Aorta (tissue), 5 donors: ENCODE measurements at places on chromosomes 3 and 15. TPM values are rescaled to one million over a fixed set of nuclear protein-coding genes. Genes with fewer than 3 reads are reported as not detected.

DNA sequence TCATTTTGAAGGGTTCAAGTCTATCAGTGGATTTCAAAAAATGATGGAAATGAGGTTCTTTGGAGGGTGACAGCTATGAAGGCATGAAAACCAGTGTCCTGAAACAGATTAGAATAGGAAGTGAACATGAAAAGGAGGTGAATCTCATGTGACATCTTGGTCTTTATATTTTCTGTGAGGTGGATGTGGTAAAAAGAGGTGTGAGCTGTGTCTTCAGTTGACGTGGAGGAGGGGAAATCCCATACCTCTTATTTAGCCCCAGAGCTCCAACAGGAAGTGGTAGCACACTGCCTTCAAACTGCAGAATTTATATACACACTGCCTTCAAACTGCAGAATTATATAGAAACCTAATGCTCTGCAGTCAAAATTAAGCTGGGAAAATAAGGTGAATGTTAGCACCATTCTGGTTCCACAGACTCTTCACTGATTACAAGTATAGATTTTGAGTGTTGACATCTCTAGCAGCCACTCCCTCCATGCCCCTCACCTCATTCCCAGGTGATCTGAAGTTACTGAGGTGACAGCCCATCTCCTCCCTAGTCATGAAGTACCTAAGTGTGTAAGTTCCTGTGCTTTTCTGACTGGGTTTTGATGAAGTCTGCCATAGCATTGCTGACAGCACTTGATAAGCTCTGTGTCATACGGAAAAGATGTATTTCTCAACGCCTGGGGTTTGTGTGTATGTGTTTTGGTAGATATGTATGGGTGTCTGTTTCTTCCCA, 2.7 kb downstream of the RAB8B start:
- no peaks in the 10 kb centered on the region for H3K36me3 ChIP-seq
- no peak overlapping the region for H3K4me3 ChIP-seq
- no peak overlapping the region for H3K27ac ChIP-seq
- no peaks in the 10 kb centered on the region for H3K4me1 ChIP-seq
- H3K27me3 ChIP-seq, result no peaks in the 10 kb centered on the region

- H3K4me1 ChIP-seq, result no peaks in the 10 kb centered on the region
- peaks cover 3% of the 10 kb centered on the region for H3K27me3 ChIP-seq
- no peak overlapping the region for H3K27ac ChIP-seq
- H3K36me3 ChIP-seq, result no peaks in the 10 kb centered on the region
- DNase-seq, result no peak
- no peak overlapping the region for H3K4me3 ChIP-seq
These were observed 143.8 kb downstream of the SV2B start for GRCh38 chr15:91243826-91244225.

GRCh38 chr3:57126244-57126643, 38.9 kb downstream of the IL17RD start:
- H3K27ac ChIP-seq, result no peak overlapping the region
- no peaks in the 10 kb centered on the region for H3K36me3 ChIP-seq
- DNase-seq, result no peak
- H3K4me3 ChIP-seq, result no peak overlapping the region
- no peaks in the 10 kb centered on the region for H3K4me1 ChIP-seq
- no peaks in the 10 kb centered on the region for H3K27me3 ChIP-seq

DNA sequence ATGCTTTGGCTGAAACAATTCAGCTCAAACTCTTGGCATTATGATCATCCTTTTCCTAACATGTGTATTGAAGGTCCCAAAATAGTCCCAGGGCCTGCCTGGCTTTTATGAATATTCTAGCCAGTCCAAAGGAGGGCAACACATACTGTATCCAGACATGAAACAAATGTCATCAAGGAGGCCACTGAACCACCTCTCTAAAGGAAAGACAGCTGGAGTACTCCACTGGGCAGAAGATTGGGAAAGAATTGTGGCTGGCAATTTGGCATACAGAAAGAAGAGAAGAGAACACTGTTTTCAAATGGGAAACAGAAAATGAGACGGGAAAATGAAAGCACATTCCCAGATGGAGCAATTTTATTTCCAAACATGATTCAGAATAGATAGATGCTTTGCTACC, 80.6 kb downstream of the NCEH1 start:
- DNase-seq, result no peak
- no peaks in the 10 kb centered on the region for H3K27me3 ChIP-seq
- no peak overlapping the region for H3K27ac ChIP-seq
- H3K4me3 ChIP-seq, result no peak overlapping the region

DNA sequence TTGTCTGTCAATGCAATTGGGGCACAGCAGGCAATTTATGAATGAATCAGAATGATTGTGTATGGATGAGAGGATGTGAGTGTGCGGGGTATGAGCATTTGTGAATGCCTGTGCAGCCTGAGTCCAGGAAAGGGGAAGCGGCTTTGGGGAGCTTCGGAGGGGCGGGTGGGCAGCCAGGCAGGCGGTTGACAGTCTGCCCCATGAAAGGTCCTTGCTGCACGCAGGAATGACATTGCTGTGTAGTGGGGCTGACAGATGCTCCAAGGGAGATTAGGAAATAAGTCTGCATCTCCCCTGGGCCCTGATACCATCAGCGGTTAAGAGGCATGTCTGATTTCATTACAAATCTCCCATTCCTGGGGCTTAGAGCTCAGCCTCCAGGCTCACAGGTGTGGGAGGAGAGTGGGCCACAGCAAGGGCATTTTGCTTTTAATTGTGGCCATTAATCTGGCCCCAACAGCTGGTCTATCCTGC, 26.4 kb upstream of the TSPAN3 start:
- DNase-seq, result no peak
- no peaks in the 10 kb centered on the region for H3K27me3 ChIP-seq
- no peaks in the 10 kb centered on the region for H3K4me1 ChIP-seq

GRCh38 chr15:47394286-47394809, 323.0 kb upstream of the SEMA6D start:
- no peaks in the 10 kb centered on the region for H3K27me3 ChIP-seq
- no peak overlapping the region for H3K27ac ChIP-seq
- H3K4me1 ChIP-seq, result no peaks in the 10 kb centered on the region
- H3K4me3 ChIP-seq, result no peak overlapping the region

DNA sequence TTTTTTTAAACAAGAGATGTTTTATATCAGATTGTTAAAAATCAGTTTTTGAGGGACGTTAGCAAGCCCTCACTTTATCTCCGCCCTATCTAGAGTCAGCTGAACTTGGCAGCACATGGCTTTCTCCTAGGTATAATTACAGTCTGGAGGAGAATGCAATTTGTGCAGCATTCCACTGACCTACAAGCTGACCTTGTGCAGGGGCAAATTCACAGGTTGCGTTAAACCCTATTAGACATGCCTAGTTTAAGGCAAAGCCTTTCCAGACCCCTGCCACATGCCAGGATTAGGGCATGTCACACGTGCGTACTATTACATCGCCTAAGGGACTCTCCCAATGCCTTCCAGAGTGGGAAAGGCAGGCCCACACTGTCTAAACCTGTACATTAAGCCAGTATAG, 224.0 kb downstream of the GREM1 start:
- H3K27me3 ChIP-seq, result no peaks in the 10 kb centered on the region
- H3K36me3 ChIP-seq, result no peaks in the 10 kb centered on the region
- H3K4me1 ChIP-seq, result no peaks in the 10 kb centered on the region
- no peak overlapping the region for H3K4me3 ChIP-seq
- no peak overlapping the region for H3K27ac ChIP-seq
- DNase-seq, result no peak

DNA sequence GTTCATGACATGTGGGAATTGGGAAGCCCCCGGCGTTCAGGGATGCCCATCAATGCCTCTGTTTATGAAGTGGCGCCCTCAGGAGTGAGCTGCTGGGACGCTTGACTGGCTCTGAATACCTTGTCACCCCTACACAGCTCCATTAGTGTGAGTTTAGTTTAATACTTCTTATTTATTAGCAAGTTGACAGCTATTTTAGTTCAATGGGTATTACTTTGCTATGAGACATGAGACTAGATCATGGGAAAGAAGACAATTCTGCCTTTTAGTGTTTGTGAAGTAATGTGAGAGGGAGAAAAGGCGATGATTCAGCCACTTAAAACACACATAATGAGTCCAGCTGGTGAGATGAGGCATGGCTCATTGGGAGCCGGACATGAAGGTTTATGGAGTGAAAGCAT, 678.5 kb downstream of the NR2F2 start:
- H3K36me3 ChIP-seq, result no peaks in the 10 kb centered on the region
- H3K27ac ChIP-seq, result no peak overlapping the region
- H3K4me3 ChIP-seq, result no peak overlapping the region
- H3K27me3 ChIP-seq, result no peaks in the 10 kb centered on the region

LINGO1 gene
- total RNA-seq, result 2.1 TPM

CLSTN2 gene
- 18.0 TPM for total RNA-seq

NMNAT3 gene
- total RNA-seq, result 5.2 TPM

RTP3 gene
- total RNA-seq, result not detected

APH1B gene
- total RNA-seq, result 28.4 TPM

IL12A gene
- total RNA-seq, result not detected
